OCI-LY7 (cell line): ENCODE measurements at places on chromosomes 7 and 10.

GRCh38 chr10:92809840-92810239 is 38.5 kb upstream of the EXOC6 start:
- DNase-seq, result no peak

DNA sequence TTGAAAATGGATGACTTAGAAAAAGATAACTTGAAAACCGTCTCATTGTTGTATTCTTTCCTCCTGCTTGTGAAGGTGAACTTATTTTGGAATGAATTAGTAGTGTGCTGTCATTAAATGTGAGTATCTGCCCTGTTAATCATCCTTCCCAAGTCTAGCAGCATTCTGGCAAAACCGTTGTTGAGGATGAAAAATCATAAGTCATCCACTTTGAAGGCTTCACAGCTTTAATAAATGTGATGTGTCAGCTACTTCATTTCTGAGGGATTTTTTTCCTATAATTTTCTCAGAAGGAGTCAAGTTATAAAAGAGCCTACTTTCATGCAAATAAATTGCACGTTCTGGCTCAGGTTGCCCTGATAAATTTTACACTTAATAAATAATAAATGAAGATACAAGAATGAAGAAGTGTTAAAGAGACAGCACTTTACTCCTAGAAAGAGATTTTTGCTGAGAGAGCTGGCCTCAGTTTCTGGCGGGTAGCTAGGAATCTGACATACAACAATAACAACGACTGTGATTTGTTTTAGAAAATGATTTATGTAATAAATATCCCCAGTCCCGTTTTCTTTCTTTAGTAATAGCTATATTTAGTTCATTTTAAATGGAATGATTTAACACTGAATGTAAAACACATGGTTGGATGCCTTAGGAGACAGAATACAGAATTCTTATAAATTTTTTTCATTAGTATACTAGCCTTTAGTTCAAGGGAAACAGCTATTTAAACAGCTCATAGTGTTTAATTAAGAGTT is 516.5 kb upstream of the KLF6 start:
- DNase-seq, result no peak

- no peak for DNase-seq
Measured at GRCh38 chr7:132191418-132191817, 384.9 kb downstream of the PLXNA4 start.

DNA sequence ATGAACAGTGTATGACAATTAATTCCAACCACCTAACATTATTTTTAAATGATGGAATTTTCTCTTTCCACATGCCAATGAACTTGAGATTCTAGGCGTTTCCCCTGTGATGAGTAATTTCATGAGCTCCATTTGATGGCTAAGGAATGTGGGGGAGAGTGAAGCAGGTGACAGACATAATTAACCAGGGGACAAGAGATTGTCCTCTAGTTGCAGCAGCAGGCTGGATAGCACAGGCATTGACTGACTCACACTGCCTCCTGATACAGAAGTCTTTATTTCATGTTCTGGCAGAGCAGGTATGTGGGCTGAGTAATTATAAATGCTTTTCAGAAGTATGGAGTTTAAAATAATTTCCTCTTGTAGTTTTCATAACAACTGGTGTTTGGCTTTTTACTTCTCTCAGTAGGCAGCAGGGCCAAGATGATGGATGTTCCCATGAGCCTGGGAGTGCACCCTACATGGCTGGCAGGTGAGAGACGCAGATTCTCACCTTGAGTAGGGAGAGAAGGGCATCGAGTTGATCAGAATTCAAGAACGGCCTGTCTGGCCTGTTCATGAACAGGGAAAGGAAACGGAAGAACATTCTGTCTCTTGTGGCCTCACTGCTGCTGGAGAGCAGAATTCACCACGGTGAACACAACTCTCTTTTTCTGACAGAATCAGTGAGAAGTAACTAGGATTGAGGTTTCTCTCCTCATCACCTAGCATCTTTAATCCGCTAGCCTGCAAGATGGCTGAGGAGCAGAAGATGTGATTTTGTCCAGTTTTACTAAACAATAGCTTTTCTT is 118.8 kb downstream of the AOAH start:
- DNase-seq, result no peak

DNA sequence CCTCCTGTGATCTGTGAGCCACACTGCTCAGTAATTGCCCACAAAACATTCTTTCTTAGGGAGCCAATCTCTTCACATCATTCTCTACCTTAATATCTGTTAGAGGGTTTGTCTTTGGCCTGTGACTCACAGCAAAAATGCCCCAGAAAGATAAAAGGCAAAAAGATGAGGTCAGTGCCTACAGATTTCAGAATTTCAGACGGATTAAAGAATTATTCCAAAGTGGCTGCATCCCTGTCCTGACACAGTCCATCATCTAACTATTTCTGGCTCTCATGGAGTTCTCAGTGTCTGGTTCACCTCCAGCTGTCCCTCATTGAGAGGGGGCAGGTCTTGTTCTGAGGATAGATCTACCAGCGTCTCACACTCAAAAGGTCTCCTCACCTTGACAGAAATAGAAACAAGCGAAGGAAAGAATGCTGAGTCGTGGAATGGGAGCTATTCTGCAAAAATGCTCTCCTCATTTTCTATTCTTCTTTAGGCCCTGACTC is 138.5 kb upstream of the AOAH start:
- no peak for DNase-seq

GRCh38 chr10:14665304-14665703 is 109.4 kb downstream of the FAM107B start:
- no peak for DNase-seq

DNA sequence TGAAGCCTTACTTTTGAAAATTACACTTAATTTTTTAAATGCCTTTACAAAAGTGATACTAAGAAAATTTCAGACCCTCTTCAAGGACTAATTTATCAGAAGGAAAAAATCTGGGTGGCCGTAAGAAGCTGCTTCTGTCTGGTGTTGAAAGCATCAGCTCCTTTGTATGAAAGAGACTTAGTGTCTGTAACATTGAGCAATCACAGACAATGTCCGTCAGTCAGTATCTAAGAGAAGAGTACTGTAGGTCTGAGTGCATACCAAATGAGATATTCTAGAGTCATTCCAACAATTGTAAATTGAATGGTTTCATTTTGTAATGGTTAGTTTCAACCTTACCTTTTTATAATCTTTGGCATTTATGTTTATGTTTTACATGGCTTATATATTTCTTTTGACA is 11.1 kb upstream of the MDFIC start:
- DNase-seq, result no peak

DNA sequence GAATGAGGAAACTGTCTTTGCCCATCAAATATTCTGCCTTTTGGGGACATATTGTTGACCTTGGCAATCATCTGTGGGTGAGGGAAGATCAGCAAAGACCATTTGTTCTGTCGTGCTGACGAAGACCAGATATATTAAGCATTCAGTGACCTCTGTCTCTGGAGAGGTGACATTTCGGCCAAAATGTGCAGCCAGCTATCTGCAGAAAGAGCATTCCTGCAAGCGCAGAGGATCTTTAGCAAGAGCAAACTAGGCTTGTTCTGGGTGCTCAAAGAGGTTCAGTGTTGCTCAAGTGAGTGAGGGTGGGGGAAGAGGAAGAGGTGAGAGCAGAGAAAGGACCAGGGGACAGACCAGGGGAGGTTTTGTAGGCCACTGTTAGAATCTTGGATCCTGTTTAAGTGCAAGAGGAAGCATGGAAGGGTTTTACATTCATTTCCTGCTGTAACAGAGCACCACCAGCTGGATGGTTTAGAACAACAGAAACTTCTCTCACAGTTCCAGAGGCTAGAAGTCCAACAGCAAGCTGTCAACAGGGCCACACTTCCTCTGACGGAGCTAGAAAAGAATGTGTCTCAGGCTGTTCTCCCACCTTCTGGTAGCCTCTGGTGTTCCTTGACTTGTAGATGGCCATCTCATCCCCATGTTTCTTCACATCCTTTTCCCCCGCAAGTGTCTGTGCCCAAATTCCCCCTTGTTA is 11.2 kb downstream of the C10orf120 start:
- no peak for DNase-seq

DNA sequence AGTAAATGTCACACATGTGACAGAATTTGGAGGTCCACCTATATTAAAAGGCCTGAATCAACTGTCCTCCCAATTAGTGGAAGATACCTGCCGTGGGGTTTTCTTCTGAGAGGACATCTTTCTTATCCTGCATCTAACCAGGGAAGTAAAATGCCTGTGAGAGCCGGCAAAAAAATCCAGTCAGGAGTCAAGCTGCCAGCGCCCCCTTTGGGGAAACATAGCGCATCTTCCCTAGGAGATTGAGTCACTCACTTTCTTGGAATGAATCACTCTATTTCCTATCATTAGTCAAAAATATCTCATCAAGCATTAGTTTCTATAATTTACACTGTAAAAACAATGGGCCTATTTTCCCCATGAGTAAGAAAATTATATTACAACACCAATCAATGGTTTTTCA is 66.4 kb upstream of the ANK3 start:
- DNase-seq, result no peak

DNA sequence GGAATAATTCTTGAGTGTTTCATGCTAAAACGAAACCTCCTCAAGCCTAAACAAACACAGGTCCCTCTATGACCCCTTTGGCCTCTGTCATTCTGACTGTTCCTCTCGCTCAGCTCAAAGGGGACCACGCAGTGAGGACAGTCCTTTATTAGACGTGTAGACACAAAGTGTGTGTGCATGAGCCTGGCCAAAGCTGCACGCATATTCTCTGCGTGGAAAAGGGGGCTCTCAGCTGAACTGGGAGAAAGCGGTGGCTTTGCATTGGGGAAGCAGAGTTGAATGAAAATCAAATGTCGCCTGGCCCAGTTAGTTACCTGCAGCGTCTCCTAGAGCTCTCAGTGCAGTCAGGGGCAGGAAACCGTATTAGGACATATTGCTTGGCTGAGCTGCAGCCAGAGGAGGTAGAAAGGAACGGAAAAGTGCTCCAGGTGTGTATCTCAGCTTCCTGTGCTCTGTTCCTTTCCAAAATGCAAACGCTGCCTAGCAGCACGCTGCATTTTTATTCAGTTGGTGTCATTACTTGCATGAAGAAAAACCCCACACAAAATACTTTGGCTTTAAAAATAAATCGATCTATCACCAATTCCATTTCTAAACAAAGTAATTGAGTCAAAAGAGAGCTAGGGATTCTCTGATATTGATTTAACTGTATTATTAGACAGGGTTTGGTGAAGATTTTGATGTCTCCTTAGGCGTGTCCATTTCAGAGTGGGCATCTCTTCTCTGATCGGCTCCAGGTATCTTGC is 4.9 kb downstream of the GATA3 start:
- DNase-seq, result peak; percentile 17

GRCh38 chr7:31123321-31123720 is 71.2 kb downstream of the ADCYAP1R1 start:
- DNase-seq, result no peak

GRCh38 chr10:125344573-125345171 is 184.3 kb upstream of the CTBP2 start:
- no peak for DNase-seq

DNA sequence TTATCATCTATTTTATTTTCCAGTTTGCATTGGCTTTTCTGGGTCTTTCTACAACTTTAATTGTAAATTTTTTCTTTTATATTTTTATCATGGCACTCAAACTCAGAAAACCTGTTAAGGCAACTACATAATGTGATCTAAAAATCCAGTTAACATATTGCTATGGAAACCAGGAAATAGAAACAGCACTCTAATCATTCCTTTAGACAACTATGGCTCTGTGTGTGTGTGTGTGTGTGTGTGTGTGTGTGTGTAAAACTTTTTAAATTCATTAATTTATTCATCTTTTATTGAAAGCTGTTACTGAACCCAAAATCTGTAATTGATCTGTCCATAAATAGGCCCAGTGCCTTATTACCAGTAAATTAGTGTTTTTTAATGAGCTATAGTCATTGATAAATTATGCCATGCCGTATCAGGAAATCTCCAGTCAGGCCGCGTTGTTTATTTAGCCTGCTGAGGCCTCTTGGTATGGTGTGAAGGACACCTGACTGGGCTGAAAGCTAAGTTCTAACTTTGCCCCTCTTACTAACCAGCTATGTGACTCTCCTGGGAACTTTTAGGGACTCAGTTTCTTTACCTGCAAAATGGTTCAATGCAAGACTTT is 1.5 kb upstream of the MET start:
- DNase-seq, result no peak

- DNase-seq, result no peak
Measured at GRCh38 chr7:65974876-65975275, 7.1 kb downstream of the GUSB start.

DNA sequence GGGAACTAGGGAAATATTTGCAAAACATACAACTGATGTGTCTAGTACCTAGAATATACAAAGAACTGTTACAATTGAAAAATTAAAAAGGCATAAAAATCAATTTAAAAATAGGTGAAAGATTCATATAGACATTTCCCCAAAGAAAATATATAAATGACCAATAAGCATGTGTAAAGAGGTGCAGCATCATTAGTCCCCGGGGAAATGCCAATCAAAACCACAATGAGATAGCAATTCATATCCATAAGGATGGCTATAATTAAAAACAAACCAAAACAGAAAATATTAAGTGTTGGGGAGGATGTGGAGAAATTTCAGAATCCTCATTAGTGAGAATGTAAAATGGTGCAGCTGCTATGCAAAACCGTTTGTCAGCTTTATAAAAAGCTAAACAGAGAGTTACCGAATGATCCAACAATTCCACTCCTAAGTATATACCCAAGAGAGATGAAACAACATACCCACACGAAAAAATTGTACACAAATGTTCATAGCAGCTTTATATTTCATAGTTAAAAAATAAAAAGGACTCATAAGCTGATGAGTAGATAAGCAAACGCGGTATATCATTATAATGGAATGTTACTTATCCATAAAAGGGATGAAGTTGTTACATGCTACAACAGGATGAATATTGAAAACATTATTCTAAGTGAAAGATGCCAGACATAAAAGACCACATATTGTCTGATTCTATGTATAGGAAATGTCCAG is 210.1 kb upstream of the INHBA start:
- DNase-seq, result no peak

DNA sequence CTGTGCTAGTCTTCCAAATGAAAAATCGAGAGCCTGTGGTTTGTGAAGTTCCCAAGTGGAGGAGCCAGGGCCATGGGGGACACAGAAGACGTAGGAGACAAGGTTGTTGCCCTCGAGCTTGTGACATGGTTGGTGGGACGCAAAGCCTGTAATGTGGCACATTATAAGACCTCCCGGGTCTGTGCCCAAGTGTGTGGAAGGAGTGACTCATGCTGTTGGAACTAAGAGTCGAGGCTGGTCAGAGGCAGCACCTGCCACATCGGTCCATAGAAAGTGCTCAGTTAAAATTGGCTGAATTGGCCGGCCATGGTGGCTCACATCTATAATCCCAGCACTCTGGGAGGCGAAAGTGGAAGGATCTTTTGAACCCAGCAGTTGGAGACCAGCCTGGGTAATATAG is 27.0 kb upstream of the PODXL start:
- no peak for DNase-seq

GRCh38 chr7:963236-964078 is 9.0 kb upstream of the ADAP1 start:
- DNase-seq, result peak; percentile 60

GRCh38 chr10:21494191-21495001 is 31.1 kb downstream of the SKIDA1 start:
- DNase-seq, result no peak

DNA sequence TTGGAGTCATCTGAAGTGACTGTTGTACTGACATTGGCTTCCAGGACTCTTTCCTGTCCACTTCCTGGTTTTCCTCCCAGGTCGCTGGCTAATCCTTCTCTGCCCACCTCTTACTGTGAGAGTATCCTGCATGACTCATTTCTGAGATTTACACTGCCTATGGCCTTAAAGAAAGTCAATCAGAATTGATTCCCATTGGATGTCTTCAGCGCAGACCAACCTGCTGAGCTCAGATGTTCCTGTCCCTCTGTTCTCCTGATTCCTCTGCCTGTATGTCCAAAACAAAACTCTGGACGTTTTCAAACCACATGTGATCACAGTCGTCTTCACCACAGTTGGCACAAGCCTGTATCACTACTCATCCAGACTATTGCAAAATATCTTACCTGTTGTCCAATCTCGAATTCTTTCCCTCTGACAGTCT is 262.1 kb downstream of the CREB5 start:
- DNase-seq, result no peak
